ENCODE measurements at places on chromosomes 16 and 17. TPM values are rescaled to one million over a fixed set of nuclear protein-coding genes. Genes with fewer than 3 reads are reported as not detected.

GRCh38 chr17:63480192-63480784, 3.4 kb downstream of the ACE start:
- DNase-seq, result no peak

DNA sequence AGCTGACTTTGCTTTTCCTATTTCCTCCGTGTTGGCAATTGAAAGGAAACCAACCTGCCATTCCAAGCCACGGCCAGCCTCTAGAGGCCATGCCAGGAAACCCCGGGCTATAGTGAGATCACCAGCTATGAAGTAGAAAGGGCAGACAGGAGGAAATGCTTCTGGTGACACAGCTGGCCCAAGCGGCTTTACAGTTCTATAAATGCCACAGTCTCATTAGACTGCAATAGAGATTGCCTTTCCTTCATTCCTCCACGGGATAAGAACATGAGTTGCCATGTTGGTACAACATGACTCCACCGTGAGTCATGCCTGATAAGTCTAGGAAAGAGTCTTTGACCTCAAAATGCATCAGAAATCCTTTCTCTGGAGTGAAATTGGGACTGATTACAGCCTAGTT, 384.9 kb downstream of the GRIN2A start:
- no peak for DNase-seq

- no peak for DNase-seq
Measured at GRCh38 chr17:43834106-43834505, 1.2 kb upstream of the MPP3 start.

DNA sequence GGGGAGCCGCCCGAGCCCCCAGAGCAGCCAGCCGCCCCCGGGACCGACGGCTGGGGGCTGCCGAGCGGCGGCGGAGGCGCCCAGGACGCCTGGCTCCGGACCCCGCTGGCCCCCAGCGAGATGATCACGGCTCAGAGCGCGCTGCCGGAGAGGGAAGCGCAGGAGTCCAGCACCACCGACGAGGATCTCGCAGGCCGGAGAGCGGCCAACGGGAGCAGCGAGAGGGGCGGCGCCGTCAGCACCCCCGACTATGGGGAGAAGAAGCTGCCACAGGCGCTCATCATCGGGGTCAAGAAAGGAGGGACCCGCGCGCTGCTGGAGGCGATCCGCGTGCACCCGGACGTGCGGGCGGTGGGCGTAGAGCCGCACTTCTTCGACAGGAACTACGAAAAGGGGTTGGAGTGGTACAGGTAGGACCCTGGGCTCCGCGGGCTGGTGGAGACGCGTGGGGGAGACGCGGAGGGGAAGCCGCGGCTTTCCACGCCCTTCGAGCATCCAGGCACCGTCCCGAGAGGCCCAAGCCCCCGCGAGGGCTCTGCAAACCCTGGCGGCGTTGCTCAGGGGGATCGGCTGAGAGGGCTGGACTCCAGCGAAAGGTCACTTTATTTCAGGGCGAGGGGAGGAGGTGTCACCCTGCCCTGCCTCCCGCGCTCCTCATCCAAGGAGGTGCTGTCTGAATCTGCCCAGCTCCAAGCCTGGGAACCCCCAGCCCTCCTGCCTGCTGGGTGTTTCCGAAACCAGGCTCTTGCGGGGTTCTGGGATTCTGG, 1.2 kb downstream of the HS3ST4 start:
- DNase-seq, result no peak

Gene ANKRD13B
- 22.9 TPM for total RNA-seq

Gene RNF157
- total RNA-seq, result 44.5 TPM

Gene SAMD14
- 1.3 TPM for total RNA-seq

Gene CDH1
- 0.16 TPM for total RNA-seq

Gene NPIPA2
- 2.0 TPM for total RNA-seq

Gene NFAT5
- 37.8 TPM for total RNA-seq

Data from activated CD8-positive, alpha-beta T cell treated with anti-CD3 and anti-CD28 coated beads for 36 hours (primary cell).